Activated T-cell treated with anti-CD3 and anti-CD28 coated beads, Interleukin-2, amount 50 U/mL, for 72 hours (primary cell): ENCODE measurements at places on chromosomes 11 and 22. TPM values are rescaled to one million over a fixed set of nuclear protein-coding genes. Genes with fewer than 3 reads are reported as not detected.
A peak's percentile ranks its signal among the peaks of the same experiment; 100 is the strongest.

DNA sequence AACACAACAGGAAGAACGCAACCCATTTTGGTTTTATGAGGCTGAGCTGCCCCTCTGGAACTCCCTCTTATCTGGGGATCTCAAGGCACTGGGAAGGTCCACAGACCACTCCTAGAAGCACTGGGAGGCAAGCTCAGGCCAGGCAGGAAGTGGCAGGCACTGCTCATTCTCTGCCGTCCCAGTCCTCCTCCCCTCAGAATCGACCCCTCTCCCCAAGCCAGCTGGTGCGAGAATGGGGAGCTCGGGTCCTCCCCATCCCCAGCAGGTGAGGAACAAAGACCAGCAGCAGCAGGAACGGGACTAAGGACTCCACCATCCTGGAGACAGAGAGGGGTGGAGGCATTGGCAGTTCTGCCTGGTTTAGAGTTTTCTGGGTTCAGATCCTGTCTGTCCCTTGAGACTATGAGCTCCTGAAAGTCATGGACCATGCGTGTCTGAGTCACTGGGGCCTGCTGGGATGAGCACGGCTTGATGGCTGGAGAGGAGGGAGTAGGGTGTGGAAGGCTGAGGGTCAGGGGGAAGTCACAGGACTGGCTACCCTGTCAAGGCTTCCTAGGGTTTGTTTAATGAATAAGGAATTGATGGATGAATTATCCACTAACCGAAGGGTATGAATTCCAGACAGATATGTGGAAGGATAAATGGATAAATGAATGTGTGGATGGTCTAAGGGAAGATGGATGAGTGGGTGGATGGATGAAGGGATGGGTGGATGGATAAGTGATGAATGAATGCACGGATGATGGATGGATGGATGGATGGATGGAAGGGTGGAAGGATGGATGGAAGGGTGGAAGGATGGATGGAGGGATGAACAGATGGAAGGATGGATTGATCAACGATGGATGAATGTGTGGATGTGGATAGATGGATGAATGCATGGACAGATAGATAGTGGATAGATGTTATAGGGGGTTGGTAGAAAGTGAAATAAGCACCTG, 6.4 kb downstream of the MYEOV start:
- no peak overlapping the region for H3K27ac ChIP-seq
- DNase-seq: no peak
- H3K4me1 ChIP-seq: peaks cover 44% of the 10 kb centered on the region
- peaks cover 16% of the 10 kb centered on the region for H3K27me3 ChIP-seq
- no peaks in the 10 kb centered on the region for H3K36me3 ChIP-seq

DNA sequence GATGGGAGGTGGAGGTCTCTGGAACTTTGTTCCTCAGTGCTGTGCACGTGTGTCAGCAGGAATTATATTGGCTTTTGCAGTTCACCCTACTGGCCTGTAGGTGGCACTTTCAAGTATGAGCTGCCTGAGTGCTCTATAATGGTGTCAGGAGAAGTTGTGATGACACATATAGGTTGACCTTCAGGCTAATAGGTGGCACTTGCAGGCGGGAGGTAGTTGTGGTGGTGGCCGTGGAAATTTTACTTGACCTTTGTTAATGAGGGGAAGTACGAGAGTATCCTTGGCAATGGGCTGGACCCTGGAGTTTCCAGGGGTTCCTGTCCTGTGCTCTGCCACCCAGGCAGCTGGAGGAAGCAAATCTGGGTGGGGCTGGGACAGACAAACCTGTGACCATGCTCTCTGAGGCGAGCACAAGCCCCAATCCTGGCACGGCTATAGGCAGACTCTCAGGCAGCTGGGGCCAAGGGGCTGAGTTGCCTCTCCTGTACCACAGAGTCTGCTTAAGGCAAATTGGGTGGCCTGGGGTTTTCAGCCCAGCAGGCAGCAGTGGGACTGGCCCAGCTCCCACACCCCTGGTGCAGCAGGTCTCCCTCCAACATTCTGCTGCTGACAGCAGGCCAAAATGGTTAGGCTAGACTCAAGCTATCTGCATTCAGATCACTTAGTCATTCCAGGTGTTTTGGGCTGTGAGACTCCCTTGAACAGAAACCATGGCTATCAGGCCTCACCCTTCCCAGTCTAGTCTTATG, 147.5 kb upstream of the CTSC start:
- no peak overlapping the region for H3K27ac ChIP-seq
- H3K4me1 ChIP-seq: peaks cover 15% of the 10 kb centered on the region
- H3K27me3 ChIP-seq: peaks cover 7% of the 10 kb centered on the region
- H3K36me3 ChIP-seq: no peaks in the 10 kb centered on the region
- H3K4me3 ChIP-seq: no peak overlapping the region

GRCh38 chr22:30609260-30610185, 2.5 kb downstream of the TCN2 start:
- peak; percentile 42 for DNase-seq
- H3K4me3 ChIP-seq: peak overlapping the region; percentile 57
- no peaks in the 10 kb centered on the region for H3K27me3 ChIP-seq
- H3K27ac ChIP-seq: no peak overlapping the region

DNA sequence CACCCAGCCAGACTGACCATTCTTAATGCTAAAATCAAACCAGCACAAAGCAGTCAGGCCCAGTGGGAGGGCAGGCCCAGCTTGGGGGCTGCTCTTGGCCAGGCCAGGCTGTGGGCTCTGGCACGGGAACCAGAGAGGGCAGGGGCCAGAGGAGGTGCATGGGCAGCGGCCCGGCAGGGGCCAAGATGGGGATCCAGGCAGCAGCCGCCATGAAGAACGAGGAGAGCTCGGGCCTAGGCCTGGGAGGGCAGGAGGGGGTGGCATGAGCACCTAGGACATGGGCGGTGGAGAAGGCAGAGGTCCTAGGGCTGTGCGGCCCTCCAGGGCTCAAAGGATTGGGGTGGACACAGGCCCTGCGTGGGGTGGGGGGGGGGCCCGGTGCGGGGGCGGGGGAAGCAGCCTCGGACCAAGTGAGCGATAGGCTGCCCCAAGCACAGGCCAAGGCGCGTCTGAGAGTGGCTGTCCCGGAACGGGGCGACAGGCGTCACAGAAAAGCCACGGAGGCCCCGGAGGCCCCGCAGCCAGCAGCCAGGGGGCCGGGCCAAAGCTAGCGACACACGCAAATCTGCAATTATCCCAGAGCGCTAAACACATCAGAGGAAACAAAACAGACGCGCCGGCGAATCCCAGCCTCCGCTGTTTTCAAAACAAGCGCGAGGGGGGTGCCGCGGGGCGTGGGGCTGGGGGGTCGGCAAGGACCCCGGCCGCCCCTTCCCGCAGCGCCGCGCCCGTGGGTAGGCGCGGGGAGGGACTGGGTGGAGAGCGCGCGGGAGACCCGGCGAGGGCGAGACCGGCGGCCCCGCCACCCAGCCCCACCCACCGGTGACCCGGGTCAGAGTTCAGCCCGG, 8.3 kb downstream of the PLXNB2 start:
- no peak overlapping the region for H3K27ac ChIP-seq
- no peaks in the 10 kb centered on the region for H3K27me3 ChIP-seq
- no peaks in the 10 kb centered on the region for H3K4me1 ChIP-seq
- no peak overlapping the region for H3K4me3 ChIP-seq
- H3K36me3 ChIP-seq: no peaks in the 10 kb centered on the region
- DNase-seq: no peak

DNA sequence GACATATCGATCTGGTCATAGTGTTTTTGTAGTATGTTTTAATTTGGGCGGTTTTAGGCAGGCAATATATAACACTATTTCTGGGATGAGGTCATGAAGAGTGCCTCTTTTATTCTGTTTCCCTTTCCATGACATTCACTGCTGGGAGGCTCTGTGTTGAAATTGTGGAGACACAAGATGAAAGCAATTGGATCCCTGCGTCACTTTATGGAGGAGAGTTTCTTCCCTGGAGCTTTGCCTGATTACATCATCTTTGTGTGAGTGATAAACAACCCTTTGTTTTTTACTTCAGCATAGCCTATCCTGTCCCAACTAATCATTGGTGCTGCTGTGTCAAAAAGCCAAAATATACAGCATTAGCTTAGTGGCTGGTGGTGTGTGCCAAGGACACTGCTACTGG, 48.6 kb downstream of the PARVG start:
- no peaks in the 10 kb centered on the region for H3K4me1 ChIP-seq
- no peak overlapping the region for H3K27ac ChIP-seq
- no peak overlapping the region for H3K4me3 ChIP-seq
- H3K27me3 ChIP-seq: peaks cover 28% of the 10 kb centered on the region

- DNase-seq: peak; percentile 81
- H3K4me3 ChIP-seq: peak overlapping the region; percentile 62
- no peaks in the 10 kb centered on the region for H3K36me3 ChIP-seq
- no peaks in the 10 kb centered on the region for H3K27me3 ChIP-seq
These were observed 6.3 kb downstream of the FXYD2 start for GRCh38 chr11:117818041-117818873.

- peak overlapping the region; percentile 92 for H3K4me3 ChIP-seq
- no peak for DNase-seq
- peak overlapping the region; percentile 26 for H3K27ac ChIP-seq
- peaks cover 17% of the 10 kb centered on the region for H3K36me3 ChIP-seq
- H3K27me3 ChIP-seq: no peaks in the 10 kb centered on the region
These were observed 88.4 kb upstream of the CD44 start for GRCh38 chr11:35050541-35050995.

GRCh38 chr11:72951888-72952287, 137.7 kb downstream of the ATG16L2 start:
- H3K36me3 ChIP-seq: no peaks in the 10 kb centered on the region
- DNase-seq: no peak
- H3K27ac ChIP-seq: peak overlapping the region; percentile 65
- no peak overlapping the region for H3K4me3 ChIP-seq
- H3K27me3 ChIP-seq: no peaks in the 10 kb centered on the region

DNA sequence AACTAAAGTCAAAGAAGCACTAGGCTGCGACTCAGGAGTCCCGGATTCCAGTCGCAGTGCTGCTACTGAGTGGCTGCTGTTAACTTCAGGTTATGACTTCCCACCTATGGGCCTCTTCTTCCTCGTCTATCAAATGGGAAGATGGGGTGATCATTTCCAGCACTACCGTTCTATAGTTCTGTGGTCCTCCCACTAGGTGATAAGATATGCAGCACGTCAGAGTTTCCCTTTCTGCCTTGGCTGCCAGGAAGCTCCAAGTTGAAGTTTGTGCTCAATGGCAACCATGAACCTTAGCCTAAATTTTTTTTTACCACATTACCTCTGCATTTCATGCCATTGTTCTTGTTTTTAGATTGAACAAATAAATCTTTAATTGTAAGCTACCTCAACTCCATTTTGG, 38.7 kb downstream of the ALX4 start:
- no peaks in the 10 kb centered on the region for H3K4me1 ChIP-seq
- no peaks in the 10 kb centered on the region for H3K27me3 ChIP-seq
- no peak overlapping the region for H3K4me3 ChIP-seq

DNA sequence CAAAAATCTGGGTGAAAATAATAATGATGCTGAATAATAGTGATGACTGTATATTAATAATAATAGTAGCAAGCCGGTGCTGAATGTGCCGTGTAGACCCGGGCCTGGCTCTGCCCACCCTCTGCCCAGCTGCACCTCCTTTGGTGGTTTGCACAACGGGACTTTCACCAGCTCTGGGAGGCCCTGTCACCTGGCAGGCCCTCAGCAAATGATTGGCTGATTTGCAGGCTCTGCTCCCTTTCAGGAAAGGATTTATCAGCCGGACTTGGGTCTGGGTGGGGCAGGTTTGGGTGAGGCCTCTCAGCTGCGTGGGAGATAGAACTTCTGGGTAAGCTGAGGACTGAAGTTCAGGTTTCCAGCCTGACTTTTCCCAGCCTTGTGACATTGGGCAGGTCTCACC, 21.4 kb downstream of the KIAA1671 start:
- DNase-seq: no peak
- H3K27ac ChIP-seq: no peak overlapping the region
- H3K27me3 ChIP-seq: no peaks in the 10 kb centered on the region
- no peaks in the 10 kb centered on the region for H3K4me1 ChIP-seq
- no peaks in the 10 kb centered on the region for H3K36me3 ChIP-seq

DNA sequence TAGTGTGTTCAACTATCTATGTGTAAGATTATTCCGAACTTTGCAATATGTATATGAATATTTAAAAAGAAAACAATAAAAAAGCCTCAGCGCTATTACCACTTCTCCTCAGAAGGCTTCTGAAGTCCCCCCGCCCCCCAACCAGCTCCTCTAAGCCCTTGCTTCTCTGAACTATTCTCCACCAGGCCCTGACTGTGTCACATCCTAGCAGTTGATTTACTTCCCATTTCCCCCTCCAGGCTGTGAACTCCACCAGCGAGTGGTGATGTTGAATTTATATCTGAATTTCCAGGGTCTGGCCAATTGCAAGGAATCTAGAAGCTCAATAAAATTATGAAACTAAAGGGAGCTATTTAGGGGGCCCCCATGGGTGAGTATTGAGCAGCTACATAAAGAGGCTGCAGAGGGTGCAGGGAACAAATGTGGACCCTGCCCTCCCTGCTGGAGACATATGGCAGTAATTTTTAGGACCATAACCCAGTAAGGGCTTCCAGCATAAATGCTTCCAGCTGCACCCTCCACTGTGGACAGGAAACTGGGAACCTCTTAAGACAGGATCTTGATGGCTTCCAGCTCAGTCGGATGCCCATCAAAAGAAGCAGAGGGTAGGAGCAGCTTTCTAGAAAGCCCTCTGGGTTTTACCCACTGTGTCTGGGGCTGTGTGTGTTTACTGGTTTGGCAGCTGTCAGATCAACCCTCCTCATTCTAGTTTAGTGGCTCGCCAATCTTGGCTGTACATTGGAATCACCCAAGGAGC, 81.4 kb downstream of the TIMP3 start:
- DNase-seq: no peak
- no peaks in the 10 kb centered on the region for H3K27me3 ChIP-seq
- H3K27ac ChIP-seq: no peak overlapping the region
- H3K36me3 ChIP-seq: no peaks in the 10 kb centered on the region
- peaks cover 15% of the 10 kb centered on the region for H3K4me1 ChIP-seq

DNA sequence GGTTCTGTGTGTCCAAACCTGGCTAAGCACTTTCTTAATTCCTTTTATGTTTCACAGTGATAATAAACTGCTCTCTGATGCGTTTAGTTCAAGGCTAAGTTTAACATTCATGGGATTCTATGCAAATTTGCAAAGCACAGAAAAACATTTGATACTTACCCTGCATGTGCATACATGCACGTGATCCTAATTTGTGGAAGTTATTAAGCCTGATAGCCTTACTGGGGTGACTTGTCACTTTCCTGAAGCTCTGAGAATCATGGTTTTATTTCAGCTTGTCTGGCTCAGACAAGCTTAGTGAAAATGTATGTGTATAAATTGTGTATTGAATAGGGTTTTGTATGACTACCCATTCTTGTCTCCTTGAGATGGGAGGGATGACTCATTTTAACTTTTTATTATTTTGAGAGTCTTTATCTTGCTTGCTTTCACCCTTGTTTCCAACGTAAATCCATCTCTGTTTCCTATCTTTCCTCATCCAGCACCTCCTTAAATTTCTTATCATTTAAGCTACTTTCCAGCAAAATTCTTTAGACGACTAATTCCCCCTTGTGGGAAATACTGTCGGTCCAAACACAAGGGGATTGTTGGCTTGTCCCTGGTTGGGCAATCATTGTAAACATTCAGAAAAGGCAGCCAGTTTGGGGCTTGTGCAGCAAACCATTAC, 167.1 kb downstream of the C11orf91 start:
- no peak for DNase-seq
- no peaks in the 10 kb centered on the region for H3K36me3 ChIP-seq
- H3K4me3 ChIP-seq: no peak overlapping the region
- H3K4me1 ChIP-seq: no peaks in the 10 kb centered on the region

Gene KCNC1
- not detected for total RNA-seq

Gene PRG3
- total RNA-seq: not detected

Gene CLDN5
- total RNA-seq: 0.30 TPM

Gene CDC42EP2
- 2.3 TPM for total RNA-seq

Gene GP1BB
- 0.17 TPM for total RNA-seq
